ENCODE measurements at places on chromosomes 2 and 18. TPM values are rescaled to one million over a fixed set of nuclear protein-coding genes. Genes with fewer than 3 reads are reported as not detected.
A peak's percentile ranks its signal among the peaks of the same experiment; 100 is the strongest.

POTEJ gene
- not detected for total RNA-seq

RTP5 gene
- total RNA-seq = 0.12 TPM

MYO7B gene
- total RNA-seq = 0.50 TPM

DNA sequence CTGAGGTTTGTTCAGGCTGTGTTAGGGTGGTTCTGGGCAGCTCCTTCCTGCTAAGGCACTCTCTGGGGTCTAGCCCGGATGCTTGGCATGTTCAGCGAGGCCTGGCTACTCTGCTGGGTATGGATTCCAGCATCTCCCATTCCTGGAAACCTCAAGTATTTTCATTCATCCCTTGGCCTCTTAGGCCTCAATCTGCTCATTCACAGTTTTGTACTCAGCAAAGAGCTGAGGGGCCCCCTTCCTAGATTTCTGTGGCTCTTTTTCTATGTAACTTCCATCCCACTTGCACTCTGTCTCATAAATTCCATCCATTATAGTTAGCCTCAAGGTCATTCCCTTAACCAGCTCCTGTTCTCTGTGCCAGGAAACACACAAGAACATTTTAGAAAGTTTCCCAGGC is 798.8 kb upstream of the HS6ST1 start:
- no peaks in the 10 kb centered on the region for H3K27me3 ChIP-seq
- no peaks in the 10 kb centered on the region for H3K36me3 ChIP-seq
- DNase-seq = no peak
- no peaks in the 10 kb centered on the region for H3K4me1 ChIP-seq
- H3K27ac ChIP-seq = no peak overlapping the region

GRCh38 chr18:69157906-69158305 is 242.8 kb upstream of the DOK6 start:
- DNase-seq = no peak
- no peak overlapping the region for H3K4me3 ChIP-seq
- no peak overlapping the region for H3K27ac ChIP-seq
- H3K4me1 ChIP-seq = no peaks in the 10 kb centered on the region
- H3K27me3 ChIP-seq = no peaks in the 10 kb centered on the region
- H3K36me3 ChIP-seq = no peaks in the 10 kb centered on the region

- no peak for DNase-seq
- H3K4me1 ChIP-seq = peaks cover 5% of the 10 kb centered on the region
- no peak within 1 kb of the TSS for H3K27ac ChIP-seq
- H3K27me3 ChIP-seq = peaks cover 30% of the 10 kb centered on the region
- peaks cover 2% of the 10 kb centered on the region for H3K36me3 ChIP-seq
- peak within 1 kb of the TSS; percentile 36 for H3K4me3 ChIP-seq
These were observed at the start of gene ST6GAL2 for GRCh38 chr2:106885971-106886915. ST6GAL2 (minus strand) TSS chr2:106886167; CDS start chr2:106843977, 42,190 bp downstream.

GRCh38 chr2:231514225-231514950 is 15.9 kb downstream of the NMUR1 start:
- H3K27me3 ChIP-seq = peaks cover under 1% of the 10 kb centered on the region
- H3K4me3 ChIP-seq = peak overlapping the region; percentile 94
- H3K27ac ChIP-seq = peak overlapping the region; percentile 96
- peaks cover 16% of the 10 kb centered on the region for H3K4me1 ChIP-seq
- H3K36me3 ChIP-seq = no peaks in the 10 kb centered on the region

- H3K4me3 ChIP-seq = no peak overlapping the region
- DNase-seq = no peak
- peaks cover 39% of the 10 kb centered on the region for H3K4me1 ChIP-seq
- H3K27ac ChIP-seq = no peak overlapping the region
- H3K27me3 ChIP-seq = peaks cover 32% of the 10 kb centered on the region
- no peaks in the 10 kb centered on the region for H3K36me3 ChIP-seq
These were observed 446.4 kb upstream of the ID2 start for GRCh38 chr2:8235419-8235818.

GRCh38 chr2:107358362-107358761 is 468.3 kb upstream of the RGPD4 start:
- no peaks in the 10 kb centered on the region for H3K27me3 ChIP-seq
- H3K27ac ChIP-seq = no peak overlapping the region
- DNase-seq = no peak
- H3K36me3 ChIP-seq = no peaks in the 10 kb centered on the region

DNA sequence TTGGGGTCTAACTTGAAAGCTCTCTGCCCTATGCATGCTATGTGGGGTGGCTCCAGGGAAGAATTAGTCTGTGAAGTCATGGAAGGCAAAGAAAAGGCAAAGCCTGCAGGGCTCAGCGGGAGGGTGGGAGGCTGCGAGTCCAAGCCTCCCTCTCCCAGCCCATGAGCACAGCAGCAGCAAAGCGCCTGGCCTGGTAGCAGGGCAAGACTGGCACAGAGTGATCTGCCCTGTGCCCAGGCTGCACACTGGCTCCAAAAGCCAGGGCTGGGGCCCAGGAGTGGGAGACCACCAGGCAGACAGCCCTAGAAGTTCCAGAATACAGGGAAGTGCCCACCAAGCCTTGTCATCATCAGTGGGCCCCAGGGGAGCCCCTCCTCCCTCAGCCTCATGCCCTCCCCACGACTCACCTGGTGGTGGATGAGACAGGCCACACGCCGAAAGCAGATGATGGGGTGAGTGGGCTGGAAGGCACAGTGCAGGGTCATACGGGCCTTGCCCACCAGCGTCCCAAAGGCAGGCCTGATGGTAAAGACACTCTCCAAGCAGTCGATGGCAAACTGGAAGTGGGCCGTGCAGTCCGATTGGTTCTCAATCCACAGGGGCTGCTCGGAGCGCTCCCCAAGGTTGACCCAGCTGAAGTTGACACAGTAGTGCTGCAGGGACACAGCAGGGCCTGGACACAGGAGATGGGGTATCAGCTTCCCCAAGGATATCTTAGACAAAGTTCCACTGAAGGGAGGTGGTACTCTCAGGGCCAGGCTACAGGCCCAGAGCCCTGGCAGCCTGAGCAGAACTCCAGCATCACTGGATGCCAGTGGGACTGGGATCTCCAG is 12.1 kb downstream of the CFAP65 start:
- H3K4me1 ChIP-seq = no peaks in the 10 kb centered on the region
- no peaks in the 10 kb centered on the region for H3K36me3 ChIP-seq
- no peak overlapping the region for H3K4me3 ChIP-seq
- no peak overlapping the region for H3K27ac ChIP-seq

DNA sequence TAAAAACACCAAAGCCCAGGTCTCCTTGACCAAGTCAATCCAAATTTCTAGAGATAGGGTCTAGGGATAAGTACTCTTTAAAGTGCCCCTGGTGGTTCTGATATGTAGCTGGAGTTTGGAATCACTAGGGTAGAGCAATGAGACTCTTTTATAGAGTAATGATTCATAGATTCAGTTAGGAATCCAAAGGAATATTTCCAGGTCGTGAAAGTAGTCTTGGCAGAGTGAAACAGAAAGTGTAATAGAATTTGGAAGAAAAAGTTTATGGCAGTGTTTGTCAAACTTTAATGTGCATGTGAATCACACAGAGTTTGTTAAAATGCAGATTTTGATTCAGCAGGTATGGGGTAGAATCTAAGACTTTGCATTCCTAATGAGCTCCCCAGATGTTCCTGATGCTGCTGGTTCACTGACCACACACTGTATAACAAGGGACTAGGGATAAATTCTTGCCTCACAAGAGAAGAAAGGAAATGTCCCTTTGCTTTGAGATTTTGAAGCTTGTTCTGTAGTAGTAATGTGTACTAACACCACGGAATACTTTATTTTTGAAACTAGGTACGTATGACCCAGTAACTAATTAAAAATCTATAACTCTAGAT is 1.8 kb downstream of the UPP2 start:
- DNase-seq = no peak
- no peak overlapping the region for H3K4me3 ChIP-seq
- no peaks in the 10 kb centered on the region for H3K36me3 ChIP-seq
